ENCODE measurements at places on chromosomes 2 and 18. TPM values are rescaled to one million over a fixed set of nuclear protein-coding genes. Genes with fewer than 3 reads are reported as not detected.

Gene CCDC68
- total RNA-seq = 5.9 TPM

Gene CMPK2
- total RNA-seq = 30.0 TPM

Gene MYL1
- not detected for total RNA-seq

Gene AGFG1
- 67.0 TPM for total RNA-seq

Gene RESP18
- total RNA-seq = not detected

Gene SLC8A1
- total RNA-seq = 0.34 TPM

Gene SPEG
- total RNA-seq = 0.05 TPM

Gene HOXD10
- total RNA-seq = 7.5 TPM

Gene GCKR
- total RNA-seq = 3.7 TPM

Gene POTEJ
- total RNA-seq = not detected

Gene LIPG
- total RNA-seq = 87.9 TPM

Gene IL36A
- not detected for total RNA-seq

Gene SAG
- total RNA-seq = not detected

Gene AKAIN1
- not detected for total RNA-seq

Gene ALLC
- total RNA-seq = not detected

Gene CRYBA2
- not detected for total RNA-seq

Gene ITGAV
- total RNA-seq = 87.7 TPM

Gene ANO7
- total RNA-seq = 1.1 TPM

Gene GPAT2
- total RNA-seq = 7.6 TPM

Gene ATP6V1C2
- not detected for total RNA-seq

Gene CKAP2L
- 21.0 TPM for total RNA-seq

Gene ZSWIM2
- total RNA-seq = not detected

Gene HOXD11
- total RNA-seq = 0.10 TPM

Gene CLEC4F
- 0.10 TPM for total RNA-seq

Gene MARCHF4
- 16.3 TPM for total RNA-seq

Gene MEP1B
- total RNA-seq = not detected

Gene TRIM43
- not detected for total RNA-seq

Gene NEB
- 0.30 TPM for total RNA-seq

Gene NT5C1B
- not detected for total RNA-seq

Gene SUPT7L
- total RNA-seq = 19.6 TPM

Gene FABP1
- total RNA-seq = not detected

Gene FAM237A
- not detected for total RNA-seq

Gene NDC80
- 33.0 TPM for total RNA-seq

Gene LRATD1
- total RNA-seq = 3.8 TPM

Gene MTERF4
- 14.1 TPM for total RNA-seq

Gene SERPINB13
- not detected for total RNA-seq

Gene DNAJC5G
- not detected for total RNA-seq

Gene CDH2
- 16.9 TPM for total RNA-seq

Gene PLCL1
- total RNA-seq = 2.0 TPM

Gene IKZF2
- 1.2 TPM for total RNA-seq

Gene HAAO
- total RNA-seq = not detected

Gene C2orf78
- not detected for total RNA-seq

Gene INO80B
- 17.2 TPM for total RNA-seq

Gene ATP5MC3
- total RNA-seq = 221 TPM
